ENCODE measurements at places on chromosomes 13 and 19.

DNA sequence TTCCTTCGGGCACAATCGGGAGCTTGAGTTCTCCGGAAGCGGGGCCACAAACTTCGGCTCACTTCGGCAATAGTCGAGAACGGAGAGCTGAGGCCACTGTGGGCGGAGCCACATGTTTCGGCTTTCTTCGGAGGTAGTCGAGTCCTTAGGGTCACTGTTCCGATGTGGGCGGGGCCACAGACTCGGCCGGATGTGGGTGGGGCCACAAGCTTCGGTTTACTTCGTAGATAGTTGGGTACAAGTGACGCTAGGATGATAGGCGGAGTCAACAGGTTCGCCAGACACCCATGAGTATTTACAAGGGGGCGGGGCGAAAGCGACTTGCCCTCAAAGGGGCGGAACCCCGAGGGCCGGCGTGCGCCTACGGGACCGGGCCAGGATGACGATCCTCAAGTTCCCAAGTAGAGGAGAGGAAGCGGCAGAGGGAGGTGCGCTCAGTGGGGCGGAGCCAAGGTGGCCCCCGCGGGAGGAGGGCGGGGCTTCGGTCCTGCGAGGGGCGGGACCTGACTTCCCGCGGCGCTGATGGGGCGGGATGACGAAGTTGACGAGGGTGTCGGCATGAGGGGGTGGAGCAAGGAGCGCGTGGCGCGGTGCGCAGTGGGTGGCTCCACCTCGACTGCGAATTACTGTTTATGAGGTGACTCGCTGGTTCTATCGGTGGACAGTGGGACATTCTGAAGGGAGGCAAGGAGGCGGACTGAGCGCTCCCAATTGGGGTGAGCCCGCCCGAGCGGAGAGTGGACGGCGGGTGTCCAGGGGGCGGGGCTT is 539 bp upstream of the MBOAT7 start:
- peak; percentile 98 for DNase-seq

GRCh38 chr13:101751488-101751887 is 299.0 kb downstream of the ITGBL1 start:
- no peak for DNase-seq

DNA sequence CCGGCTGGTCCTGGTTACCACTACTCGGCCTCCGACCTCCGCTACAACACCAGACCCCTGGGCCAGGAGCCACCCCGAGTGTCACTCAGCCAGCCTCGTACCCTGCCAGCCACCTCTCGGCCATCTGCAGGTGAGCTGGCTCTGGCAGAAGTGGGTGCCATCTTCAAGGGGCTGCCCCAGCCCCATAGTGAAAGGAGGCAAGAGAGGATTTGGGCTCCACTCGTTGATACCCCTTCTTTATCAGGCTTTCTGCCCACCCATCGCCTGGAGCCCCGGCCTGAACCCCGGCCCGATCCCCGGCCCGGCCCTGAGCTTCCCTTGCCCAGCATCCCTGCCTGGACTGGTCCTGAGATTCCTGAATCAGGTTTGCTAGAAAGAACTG is 7.1 kb downstream of the LTBP4 start:
- DNase-seq = no peak

DNA sequence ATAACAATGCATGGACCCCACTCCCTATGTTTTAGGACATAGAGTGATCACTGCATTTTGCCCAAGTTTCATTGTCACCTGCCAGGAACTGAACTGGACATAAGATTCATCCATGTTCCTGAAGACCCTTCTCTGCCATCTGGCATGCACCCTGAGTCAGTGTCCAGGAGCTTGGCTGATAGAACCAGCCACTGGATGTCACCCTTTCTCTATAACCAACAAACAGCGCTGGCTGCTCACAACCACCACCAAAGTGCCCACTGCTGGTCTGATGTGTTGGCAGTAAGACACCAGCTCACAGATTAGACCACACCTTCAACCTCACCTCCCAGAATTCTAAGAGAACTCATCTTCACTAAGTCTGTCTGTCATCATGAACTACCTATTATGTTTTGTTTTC is 333.4 kb downstream of the ITGBL1 start:
- no peak for DNase-seq

- no peak for DNase-seq
These were observed 822 bp upstream of the ZNF274 start for GRCh38 chr19:58181902-58182576.

DNA sequence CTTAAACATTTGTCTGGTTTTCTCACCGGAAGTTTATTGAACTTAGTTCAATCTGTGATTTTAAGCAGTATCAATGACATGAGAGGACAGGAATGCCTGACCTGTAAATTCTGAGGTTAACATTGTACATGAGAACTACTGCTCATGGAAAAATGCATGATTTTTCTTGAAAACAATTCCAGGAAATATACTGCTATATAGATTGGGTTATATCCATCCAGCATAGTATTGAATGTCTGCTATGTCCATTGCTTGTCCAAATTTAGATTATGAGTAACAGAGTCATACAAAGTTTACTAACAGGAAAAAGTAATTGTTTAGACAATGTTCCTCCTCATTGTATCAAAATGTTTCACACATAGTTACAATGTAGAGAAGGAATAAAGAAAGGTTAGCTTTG is 606.8 kb downstream of the DACH1 start:
- no peak for DNase-seq

DNA sequence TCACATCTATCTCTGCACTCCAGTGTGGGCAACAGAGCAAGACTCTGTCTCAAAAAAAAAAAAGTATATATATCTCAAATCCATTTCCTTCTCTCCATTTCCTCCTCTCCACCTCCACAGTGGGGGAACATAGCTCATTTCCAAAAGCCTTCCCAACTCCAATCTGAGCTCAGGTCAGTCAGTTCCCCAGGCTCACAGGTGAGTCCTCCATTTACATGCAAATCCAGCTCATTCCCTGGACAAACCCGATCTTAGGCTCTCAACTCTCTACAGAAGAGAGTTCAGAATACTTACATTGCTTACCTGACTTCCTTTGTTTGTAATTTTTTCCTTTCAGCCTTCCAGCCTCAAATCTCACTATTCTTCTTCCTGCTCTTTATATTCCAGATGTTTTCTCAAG is 518.3 kb downstream of the GPC6 start:
- no peak for DNase-seq

- no peak for DNase-seq
These were observed 85.7 kb downstream of the CYSLTR2 start for GRCh38 chr13:48739386-48739964.

DNA sequence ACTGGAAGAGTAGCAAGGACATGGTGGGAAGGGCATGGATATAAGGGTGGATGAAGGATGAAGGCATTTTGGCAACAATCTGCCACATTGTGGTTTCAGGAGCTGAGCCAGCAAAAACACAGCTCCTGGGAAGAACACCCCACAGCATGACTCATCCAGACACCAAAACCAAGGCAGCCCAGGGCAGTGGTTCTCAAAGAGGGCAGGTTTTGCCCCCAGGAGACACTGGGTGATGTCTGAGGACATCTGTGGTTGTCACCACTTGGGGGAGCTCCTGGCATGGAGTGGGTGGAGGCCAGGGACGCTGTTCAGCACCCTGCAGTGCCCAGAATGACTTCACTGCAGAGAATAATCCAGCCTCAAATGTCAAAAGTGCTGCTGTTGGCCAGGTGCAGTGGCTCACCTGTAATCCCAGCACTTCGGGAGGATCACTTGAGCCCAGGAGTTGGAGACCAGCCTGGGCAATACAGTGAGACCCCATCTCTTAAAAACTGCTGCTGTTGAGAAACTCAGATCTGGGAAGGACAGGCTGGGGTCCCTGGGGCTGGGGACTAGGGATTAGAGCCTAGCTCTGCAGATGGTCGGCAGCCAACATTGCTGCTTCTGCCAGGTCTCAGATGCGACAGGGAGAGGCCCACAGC is 16.1 kb downstream of the ZFR2 start:
- DNase-seq = peak; percentile 50

GRCh38 chr13:109389892-109390345 is 396.5 kb downstream of the IRS2 start:
- DNase-seq = peak; percentile 40

DNA sequence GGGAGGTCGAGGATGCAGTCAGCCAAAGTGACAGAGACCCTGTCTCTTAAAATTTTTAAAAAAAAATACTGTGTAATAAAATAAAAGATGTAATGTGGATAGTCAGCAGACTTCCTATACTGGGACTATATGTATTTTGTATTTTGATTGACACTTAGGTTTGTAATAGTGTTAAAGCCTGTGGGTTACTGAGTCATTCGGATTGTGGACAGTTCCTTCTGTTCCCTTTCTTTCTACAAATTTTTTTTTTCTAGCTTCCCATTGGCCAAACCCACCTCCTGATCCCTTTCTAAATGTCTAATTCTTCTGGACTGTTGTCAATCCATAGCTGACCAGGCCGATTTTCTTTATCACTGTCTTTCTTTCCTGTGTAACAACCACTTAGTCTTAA is 108.0 kb downstream of the DNAJC3 start:
- DNase-seq = no peak

DNA sequence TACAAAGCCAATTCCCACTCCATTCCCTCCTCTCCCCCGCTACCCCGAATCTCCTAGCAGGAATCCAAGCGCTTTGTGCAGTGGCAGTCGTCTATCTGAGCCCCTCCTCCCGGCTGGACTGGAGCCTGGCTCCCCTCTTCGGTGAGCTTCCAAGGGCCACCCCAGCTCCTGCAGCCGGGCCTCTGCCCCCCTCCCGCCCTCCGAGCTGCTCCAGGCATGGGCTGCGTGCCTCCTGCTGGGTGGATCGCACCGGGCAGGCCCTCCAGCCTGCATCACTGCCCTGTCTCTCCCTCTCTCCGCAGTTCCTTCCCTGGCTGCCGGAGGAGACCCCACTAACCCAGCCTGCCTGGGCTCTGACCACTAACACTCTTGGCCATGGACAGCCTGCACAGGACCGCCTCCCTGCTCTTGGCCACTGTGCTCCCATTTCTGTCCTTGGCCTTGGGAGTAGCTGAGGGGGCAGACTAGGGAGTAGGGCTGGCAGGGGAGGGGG is 12.9 kb upstream of the LENG8 start:
- no peak for DNase-seq

Measured in GM04503 (cell line).